Activated CD4-positive, alpha-beta T cell treated with anti-CD3 and anti-CD28 coated beads for 36 hours (primary cell): ENCODE measurements at places on chromosomes 5 and 9. TPM values are rescaled to one million over a fixed set of nuclear protein-coding genes. Genes with fewer than 3 reads are reported as not detected.

DNA sequence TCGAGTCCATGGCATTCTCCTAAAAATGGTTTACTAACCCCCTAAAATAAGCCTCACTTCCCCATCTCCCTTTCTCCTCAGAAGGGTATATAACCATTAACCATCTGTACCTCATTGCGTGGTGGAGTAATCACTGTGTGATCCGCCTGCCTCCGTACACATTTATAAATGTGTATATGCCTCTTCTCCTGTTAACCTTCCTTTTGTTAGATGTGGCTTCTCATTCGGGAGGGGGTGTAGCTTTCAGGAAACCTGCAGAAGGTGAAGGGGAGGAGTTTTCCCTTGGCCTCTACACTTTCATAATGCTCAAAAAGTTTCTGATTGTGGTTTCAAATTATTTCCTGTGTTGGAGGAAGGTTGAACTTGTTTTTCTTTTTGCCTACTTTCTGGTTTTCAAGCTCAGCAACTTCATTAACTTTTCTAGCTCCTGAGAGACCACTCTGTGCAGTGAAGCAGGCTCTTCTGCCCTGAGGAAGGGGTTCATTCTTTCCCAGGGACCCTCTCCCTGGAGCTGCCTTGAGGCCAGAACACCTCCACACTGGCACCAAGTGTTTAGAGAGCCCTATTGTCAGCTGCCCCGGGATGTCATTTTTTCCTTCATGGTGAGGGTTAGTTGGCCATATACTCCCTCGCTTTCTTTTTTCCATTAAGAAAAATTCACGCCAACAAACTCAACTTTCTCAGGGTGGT, 46.9 kb downstream of the RASGRF2 start:
- peaks cover 82% of the 10 kb centered on the region for H3K4me1 ChIP-seq
- H3K4me3 ChIP-seq, result peak overlapping the region; percentile 77
- peaks cover 10% of the 10 kb centered on the region for H3K36me3 ChIP-seq
- no peaks in the 10 kb centered on the region for H3K27me3 ChIP-seq
- peak; percentile 71 for DNase-seq

- DNase-seq, result no peak
- no peak overlapping the region for H3K27ac ChIP-seq
- no peaks in the 10 kb centered on the region for H3K27me3 ChIP-seq
- H3K4me3 ChIP-seq, result no peak overlapping the region
- peaks cover 12% of the 10 kb centered on the region for H3K4me1 ChIP-seq
These were observed 38.4 kb upstream of the CDC42SE2 start for GRCh38 chr5:131225282-131225974.

GRCh38 chr9:136572003-136572827, 26.4 kb upstream of the NOTCH1 start:
- no peak overlapping the region for H3K4me3 ChIP-seq
- no peak for DNase-seq
- H3K4me1 ChIP-seq, result no peaks in the 10 kb centered on the region
- H3K27ac ChIP-seq, result no peak overlapping the region

GRCh38 chr9:121120386-121120785, 45.6 kb downstream of the CNTRL start:
- peaks cover 47% of the 10 kb centered on the region for H3K4me1 ChIP-seq
- peak overlapping the region; percentile 64 for H3K27ac ChIP-seq
- H3K4me3 ChIP-seq, result no peak overlapping the region
- H3K27me3 ChIP-seq, result no peaks in the 10 kb centered on the region

GRCh38 chr5:91977579-91977978, 594.5 kb upstream of the ARRDC3 start:
- no peaks in the 10 kb centered on the region for H3K4me1 ChIP-seq
- DNase-seq, result no peak

GRCh38 chr5:38466424-38467189, 89.8 kb downstream of the LIFR start:
- peaks cover 17% of the 10 kb centered on the region for H3K27me3 ChIP-seq
- H3K4me1 ChIP-seq, result no peaks in the 10 kb centered on the region
- H3K36me3 ChIP-seq, result no peaks in the 10 kb centered on the region
- no peak for DNase-seq
- H3K4me3 ChIP-seq, result no peak overlapping the region

DNA sequence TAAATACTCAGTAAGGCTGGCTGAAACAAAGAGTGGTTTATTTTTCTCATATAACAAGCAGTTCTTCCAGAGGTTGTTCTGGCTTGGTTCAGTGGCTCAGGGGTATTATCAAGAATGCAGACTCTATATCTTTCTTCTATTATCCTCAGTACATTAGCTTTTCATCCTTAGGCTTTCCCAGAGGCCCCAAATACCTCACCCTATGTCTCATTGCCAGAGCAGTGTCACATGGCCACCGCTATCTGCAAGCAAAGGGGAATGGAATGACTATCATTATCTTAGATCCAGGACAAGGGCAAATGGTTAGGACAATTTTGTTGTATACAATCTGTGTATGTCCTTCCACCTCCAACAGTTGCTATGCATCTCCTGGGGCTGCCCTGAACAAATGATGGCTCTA, 69.0 kb upstream of the SNX2 start:
- peaks cover 9% of the 10 kb centered on the region for H3K27me3 ChIP-seq
- H3K27ac ChIP-seq, result no peak overlapping the region

DNA sequence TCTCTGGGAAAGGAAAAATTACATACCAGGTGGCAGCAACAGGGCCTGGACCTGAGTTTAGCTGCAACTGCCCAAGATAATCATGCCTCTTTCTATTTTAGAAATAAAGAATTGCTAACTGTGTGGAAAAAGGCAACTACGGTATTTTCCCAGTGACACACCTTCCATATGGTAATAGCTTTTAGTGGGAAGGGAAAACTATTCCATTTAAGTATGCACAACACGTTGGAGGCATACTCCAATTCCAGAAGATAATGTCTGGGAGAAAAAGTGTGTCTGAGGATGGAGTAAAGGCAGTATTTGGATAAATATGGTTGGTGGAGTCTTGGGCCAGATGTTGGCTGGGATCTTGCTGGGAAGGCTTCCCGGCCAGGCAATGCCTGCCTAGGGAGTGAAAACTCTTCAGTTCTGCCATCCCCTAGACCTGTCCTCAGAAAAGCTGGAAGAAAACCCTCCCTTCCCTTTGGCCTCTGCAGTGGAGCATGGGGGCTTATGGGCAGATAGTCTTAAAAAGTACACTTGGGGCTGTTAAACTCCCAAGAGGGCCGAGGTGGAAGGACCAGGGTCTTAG, 40.6 kb downstream of the SH3PXD2B start:
- peaks cover 33% of the 10 kb centered on the region for H3K4me1 ChIP-seq
- H3K27me3 ChIP-seq, result peaks cover 7% of the 10 kb centered on the region
- H3K36me3 ChIP-seq, result no peaks in the 10 kb centered on the region

GRCh38 chr5:20536341-20536740, 548.3 kb upstream of the CDH18 start:
- no peaks in the 10 kb centered on the region for H3K4me1 ChIP-seq
- no peaks in the 10 kb centered on the region for H3K36me3 ChIP-seq
- DNase-seq, result no peak

- DNase-seq, result no peak
- no peaks in the 10 kb centered on the region for H3K4me1 ChIP-seq
- H3K36me3 ChIP-seq, result no peaks in the 10 kb centered on the region
- H3K4me3 ChIP-seq, result no peak overlapping the region
- no peak overlapping the region for H3K27ac ChIP-seq
These were observed 119.1 kb upstream of the COL5A1 start for GRCh38 chr9:134522502-134522848.

- DNase-seq, result no peak
- H3K27me3 ChIP-seq, result peaks cover 13% of the 10 kb centered on the region
- H3K36me3 ChIP-seq, result no peaks in the 10 kb centered on the region
- H3K4me1 ChIP-seq, result no peaks in the 10 kb centered on the region
These were observed 992 bp downstream of the LCNL1 start for GRCh38 chr9:136983656-136984314.

GRCh38 chr5:55601204-55601618, 66.4 kb upstream of the PLPP1 start:
- peak overlapping the region; percentile 35 for H3K4me3 ChIP-seq
- DNase-seq, result no peak
- no peaks in the 10 kb centered on the region for H3K27me3 ChIP-seq
- H3K36me3 ChIP-seq, result no peaks in the 10 kb centered on the region

DNA sequence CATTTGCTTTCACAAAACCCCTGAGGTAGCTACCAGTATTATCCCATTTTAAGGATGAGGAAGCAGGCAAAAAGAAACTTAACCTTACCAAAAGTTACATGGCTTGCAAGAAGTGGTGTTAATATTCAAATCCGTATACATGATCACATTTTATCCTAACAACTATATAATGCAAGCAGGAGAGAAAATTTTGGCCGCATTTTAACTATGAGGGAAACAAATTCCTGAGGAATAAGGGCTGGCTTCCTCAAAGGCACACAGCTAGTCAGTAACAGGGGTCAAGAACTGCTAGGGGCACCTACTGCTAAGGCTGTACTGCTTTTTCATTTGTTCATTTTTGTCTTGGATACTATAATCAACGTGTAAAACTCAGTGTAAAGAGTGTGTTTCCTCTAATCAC, 81.0 kb downstream of the LHFPL2 start:
- no peaks in the 10 kb centered on the region for H3K36me3 ChIP-seq
- no peaks in the 10 kb centered on the region for H3K27me3 ChIP-seq
- DNase-seq, result no peak
- no peaks in the 10 kb centered on the region for H3K4me1 ChIP-seq
- no peak overlapping the region for H3K27ac ChIP-seq
- H3K4me3 ChIP-seq, result no peak overlapping the region

DNA sequence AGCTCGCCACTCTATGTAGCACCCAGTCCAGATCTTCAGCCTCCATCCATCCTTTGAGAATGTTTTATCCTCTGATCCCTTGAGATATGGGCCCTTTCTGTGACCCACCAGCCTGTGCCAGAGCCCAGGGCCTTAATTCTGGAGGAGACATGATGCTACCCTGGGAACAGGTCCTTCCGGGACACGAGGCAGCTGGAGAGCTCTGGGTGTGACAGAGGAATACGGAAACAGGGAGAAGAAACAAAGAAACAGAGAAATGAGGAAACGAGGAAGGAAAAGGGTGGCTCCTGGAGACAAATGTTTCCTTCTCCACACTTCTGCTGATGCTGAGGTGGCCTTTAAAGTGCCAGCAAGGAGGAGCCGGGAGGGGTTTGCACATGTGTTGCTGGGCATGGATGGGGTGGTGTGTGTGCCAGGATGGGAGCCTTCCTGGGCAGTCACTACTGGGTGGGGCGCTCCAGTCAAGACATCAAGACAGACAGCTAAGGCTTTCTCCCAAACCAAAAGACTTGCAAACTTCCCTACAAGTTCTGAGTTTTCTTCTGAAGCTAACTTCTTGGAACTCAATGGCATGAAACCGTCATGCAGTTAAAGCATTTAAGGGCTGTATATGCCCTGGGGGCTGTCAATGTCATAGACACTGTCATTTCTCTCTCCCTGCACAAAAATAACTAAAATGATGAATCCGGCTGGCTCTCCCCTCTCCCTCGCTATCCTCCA, 22.8 kb upstream of the MARCHF6 start:
- peaks cover 5% of the 10 kb centered on the region for H3K4me1 ChIP-seq
- H3K27me3 ChIP-seq, result peaks cover 33% of the 10 kb centered on the region
- H3K36me3 ChIP-seq, result no peaks in the 10 kb centered on the region
- no peak overlapping the region for H3K27ac ChIP-seq
- no peak overlapping the region for H3K4me3 ChIP-seq

- no peak for DNase-seq
- H3K36me3 ChIP-seq, result peaks cover 59% of the 10 kb centered on the region
- no peak overlapping the region for H3K4me3 ChIP-seq
- H3K4me1 ChIP-seq, result peaks cover 13% of the 10 kb centered on the region
These were observed 16.4 kb downstream of the TRIP13 start for GRCh38 chr5:909086-909485.

DNA sequence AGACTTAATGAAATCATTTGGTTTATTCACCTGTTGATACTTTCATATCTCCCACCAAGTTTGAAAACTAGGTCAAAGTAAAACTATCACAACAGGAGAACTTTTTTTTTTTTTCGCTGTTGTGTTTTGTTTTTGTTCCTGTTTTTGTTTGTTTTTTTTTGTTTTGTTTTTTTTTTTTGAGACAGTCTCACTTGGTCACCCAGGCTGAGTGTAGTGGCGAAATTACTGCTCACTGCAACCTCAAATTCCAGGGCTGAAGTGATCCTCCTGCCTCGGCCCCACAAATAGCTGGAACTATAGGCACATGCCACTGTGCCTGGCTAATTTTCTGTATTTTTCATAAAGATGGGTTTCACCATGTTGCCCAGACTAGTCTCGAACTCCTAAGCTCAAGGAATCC, 49.3 kb downstream of the MLLT3 start:
- no peaks in the 10 kb centered on the region for H3K27me3 ChIP-seq
- no peak overlapping the region for H3K27ac ChIP-seq
- peaks cover 26% of the 10 kb centered on the region for H3K36me3 ChIP-seq

DNA sequence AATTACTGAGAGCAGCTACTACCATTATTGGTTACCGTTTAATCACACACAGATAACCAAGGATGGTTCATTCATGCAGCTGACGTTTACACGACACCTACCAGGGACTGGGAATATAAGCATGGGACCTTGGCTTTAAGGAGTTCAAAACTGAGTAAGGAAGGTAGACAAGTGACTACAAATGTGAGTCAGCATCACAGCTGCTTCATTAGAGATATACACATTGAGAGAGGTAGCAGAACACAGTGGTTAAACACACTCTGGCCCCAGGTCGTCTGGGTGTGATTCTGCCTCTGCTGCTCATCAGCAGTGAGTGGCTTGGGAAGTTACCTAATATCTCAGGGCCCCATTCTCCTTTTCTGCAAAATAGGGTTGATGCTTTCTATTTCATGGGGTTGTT, 268.6 kb downstream of the NR3C1 start:
- no peaks in the 10 kb centered on the region for H3K27me3 ChIP-seq
- H3K27ac ChIP-seq, result no peak overlapping the region
- no peak overlapping the region for H3K4me3 ChIP-seq
- DNase-seq, result no peak
- peaks cover 2% of the 10 kb centered on the region for H3K36me3 ChIP-seq

DNA sequence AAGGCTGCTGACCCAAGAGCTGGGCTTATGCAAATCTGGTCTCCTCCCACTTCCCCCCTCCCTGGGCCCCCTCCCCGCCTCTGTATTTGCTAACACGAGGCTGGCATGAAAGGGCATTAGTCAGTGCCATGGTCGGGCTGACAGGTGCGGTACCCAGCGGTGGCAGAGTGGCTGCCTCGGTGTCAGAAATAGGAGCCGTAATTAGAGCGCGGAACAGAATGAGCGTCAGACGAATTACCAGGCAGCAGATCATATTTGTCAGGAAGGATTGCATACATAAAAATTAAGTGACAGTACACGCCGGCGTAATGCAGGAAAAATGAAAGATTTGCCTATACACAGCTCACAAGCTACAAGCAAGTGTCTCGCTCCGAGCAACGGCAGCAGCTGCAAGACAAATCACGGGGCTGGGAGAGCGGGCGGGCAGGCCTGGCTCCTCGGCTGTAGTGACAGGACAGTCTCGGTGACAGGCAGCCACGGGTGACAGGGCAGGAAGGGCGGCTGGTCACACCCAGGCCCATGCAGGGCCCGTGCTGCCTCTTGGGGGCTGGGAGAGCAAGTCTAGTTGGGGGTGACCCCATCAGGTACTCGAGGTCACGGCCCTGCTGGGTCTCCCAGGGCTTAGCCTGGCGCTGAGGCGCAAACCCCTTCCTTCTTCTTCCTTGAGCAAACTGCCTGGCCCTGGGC, 72.4 kb downstream of the NEK6 start:
- H3K36me3 ChIP-seq, result no peaks in the 10 kb centered on the region
- no peak overlapping the region for H3K27ac ChIP-seq
- no peak overlapping the region for H3K4me3 ChIP-seq
- H3K27me3 ChIP-seq, result no peaks in the 10 kb centered on the region

- peaks cover 24% of the 10 kb centered on the region for H3K36me3 ChIP-seq
- DNase-seq, result no peak
- no peaks in the 10 kb centered on the region for H3K27me3 ChIP-seq
- H3K4me3 ChIP-seq, result no peak overlapping the region
These were observed 33.5 kb downstream of the ELL2 start for GRCh38 chr5:95927927-95928723.

CTXN3 gene
- not detected for total RNA-seq

OR1N2 gene
- total RNA-seq, result not detected

SLC36A3 gene
- not detected for total RNA-seq

RASEF gene
- total RNA-seq, result not detected

LEAP2 gene
- total RNA-seq, result 2.5 TPM
